HCT116 (cell line): ENCODE measurements at places on chromosomes 6 and 20. TPM values are rescaled to one million over a fixed set of nuclear protein-coding genes. Genes with fewer than 3 reads are reported as not detected.
A peak's percentile ranks its signal among the peaks of the same experiment; 100 is the strongest.

The NFYA gene
- 28.7 TPM for total RNA-seq

DNA sequence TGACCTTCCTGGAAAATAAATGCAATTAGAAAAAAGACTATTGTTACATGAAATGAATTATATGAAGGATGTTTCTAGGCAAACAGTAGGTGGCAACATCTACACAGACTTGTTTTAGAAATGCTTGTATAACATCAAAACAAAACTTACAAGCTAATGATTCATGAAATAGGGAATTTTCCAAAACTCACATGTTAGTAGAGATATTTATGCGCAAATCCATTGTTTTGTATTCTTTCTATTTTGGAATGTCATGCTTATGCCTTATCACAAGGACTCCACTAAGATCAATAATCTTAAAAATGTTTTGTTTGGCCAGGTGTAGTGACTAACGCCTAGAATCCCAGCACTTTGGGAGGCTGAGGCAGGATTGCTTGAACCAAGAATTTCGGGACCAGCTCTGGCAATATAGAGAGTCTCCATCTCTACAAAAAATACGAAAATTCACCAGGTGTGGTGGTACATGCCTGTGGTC lies 32.3 kb upstream of the LGSN start:
- peak; percentile 33 for DNase-seq

GRCh38 chr20:1524004-1524403 lies 32.8 kb upstream of the SIRPB2 start:
- no peak for DNase-seq

DNA sequence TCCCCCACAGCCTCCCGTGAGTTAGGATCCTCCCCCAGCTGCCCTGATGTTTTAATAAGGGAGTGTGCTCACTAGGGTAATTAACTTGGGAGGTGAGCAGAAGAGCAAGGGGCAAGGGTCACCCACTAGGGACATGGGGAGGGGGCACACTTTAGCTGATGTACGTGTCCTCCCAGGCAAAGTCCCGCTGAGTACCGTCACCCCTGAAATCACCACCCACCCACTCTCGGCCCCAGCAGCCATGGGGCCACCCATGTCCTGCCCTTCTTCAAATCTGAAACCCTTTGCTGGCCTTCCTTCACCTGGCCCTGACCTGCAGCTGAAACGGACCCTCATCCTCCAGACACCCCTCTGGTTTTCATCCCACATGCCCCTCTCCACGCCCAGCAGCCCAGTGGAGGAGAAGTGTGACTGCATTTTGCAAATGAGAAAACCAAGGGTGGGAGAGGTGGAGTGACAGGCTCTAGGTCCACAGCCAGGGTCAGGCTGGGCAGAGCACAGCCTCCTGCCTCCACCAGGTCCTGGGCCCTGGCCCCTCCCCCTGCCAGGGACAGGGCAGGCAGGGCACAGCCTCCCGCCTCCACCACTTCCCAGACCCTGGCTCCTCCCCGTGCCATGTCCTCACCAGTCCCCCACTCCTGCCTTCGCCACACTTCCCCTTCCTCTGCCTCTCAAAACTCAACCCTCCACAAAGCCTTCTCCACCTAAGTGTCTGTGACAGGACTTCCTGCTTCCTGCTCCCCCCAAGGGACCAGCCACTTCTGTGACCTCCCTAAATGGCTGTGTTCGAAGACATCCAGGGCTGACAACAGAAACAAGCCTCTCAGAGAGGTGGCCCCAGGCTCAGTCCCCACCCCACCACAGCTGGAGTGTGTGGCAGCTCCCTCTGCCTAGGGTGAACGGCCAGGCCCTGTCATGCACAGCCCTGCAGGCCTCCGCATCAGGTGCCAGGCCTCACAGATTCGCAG lies 15.1 kb downstream of the ACSS1 start:
- DNase-seq = no peak

GRCh38 chr6:56244089-56244488 lies 3.3 kb downstream of the COL21A1 start:
- DNase-seq = no peak

- peak; percentile 21 for DNase-seq
These were observed 1.3 kb downstream of the EPPIN start for GRCh38 chr20:45545754-45546453.

DNA sequence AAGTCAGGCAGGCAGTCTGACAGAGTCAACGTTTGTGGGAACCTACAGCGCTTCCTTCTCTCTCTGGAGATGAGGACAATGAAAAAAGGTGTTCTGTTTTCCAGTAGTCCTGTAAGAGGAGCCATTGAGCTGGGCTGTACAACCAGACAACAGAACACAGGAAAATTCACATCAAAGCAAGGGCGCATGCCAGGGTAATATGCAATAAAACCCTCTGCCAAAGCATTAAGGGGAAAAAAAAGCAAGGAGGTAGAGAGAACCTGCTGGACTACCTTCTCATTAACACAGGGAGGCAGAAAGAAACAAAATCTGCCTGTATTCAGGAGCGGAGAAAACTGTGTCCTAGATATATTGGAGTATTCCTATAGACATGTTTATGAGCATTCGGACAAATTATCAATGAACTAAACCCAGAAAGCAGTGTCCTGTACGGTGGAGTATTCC lies 1.3 kb downstream of the RNF24 start:
- DNase-seq = peak; percentile 68

DNA sequence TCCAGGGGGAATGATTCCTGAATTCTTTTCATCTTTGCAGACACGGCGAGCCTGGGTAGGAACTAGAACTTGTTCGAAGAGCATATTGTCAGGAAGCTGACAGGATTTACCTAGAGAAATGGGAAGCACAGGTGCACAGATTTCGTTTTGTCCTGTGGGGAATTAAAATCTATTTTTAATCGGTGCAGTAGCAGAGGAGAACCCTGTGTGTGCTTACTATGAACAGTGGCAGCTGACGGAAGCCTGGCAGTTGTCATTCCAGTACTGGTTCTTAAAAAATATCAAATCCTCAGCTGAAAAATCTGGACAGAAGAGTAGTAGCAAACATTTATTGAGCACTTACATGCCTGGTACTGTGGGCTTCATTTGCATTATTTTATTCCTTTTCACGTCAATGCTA lies 609.0 kb downstream of the QKI start:
- DNase-seq = no peak

- no peak for DNase-seq
These were observed 94.8 kb upstream of the OPRM1 start for GRCh38 chr6:153944201-153944600.
